Suppressor macrophage treated with lipopolysaccharide for 1 hour (primary cell): ENCODE measurements at places on chromosomes 3 and 15.

GRCh38 chr3:53457068-53457467, 37.3 kb upstream of the CACNA1D start:
- no peak for DNase-seq

- DNase-seq, result no peak
These were observed 50.1 kb downstream of the CADPS start for GRCh38 chr3:62824965-62825592.

DNA sequence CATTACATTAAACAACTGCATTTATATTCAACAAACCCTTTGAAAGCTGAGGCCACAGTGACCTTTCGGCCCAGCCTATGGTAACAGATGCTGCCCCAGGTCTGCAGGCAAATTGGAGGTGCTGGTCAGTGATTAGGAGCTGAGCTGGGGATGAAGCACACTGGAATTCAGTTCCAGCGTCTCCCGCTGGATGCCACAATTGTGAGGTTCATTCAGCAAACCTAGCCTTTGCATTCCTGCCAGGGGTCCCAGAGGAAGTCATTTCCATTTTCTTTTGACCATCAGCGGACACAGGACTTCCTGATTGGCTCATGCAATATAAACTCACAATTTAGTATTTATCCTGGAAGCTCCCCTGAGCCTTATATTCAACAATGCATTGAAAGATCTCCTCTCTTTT, 89.5 kb downstream of the IL20RB start:
- no peak for DNase-seq

- DNase-seq, result no peak
These were observed 141.7 kb upstream of the NDN start for GRCh38 chr15:23828786-23829185.

- DNase-seq, result no peak
These were observed 3.0 kb downstream of the HEG1 start for GRCh38 chr3:125052624-125053303.
